ENCODE measurements at places on chromosomes 5 and 9.

DNA sequence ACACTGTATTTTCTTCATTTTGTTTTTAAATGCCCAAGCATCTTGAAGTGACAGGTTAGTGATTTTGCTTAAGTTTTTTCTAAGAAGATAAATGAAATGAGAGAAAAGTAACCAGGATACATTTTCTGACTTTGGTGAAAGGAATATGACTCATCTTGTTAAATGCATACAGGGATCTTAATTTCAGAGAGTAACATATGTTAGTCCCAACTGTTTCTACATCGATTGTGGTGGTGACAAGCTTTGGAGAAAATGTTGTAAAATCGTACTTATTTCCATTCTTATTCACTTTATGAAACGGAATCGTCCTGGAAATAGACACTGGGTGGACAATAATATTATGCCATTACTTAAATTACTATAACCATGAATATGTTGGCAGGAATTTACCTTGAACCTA, 107.5 kb downstream of the KCNN2 start:
- no peak for DNase-seq

GRCh38 chr5:82164977-82165713, 113.0 kb downstream of the RPS23 start:
- DNase-seq: no peak

GRCh38 chr5:137715456-137715855, 20.4 kb downstream of the KLHL3 start:
- DNase-seq: no peak

GRCh38 chr9:133987446-133987788, 4.7 kb downstream of the VAV2 start:
- DNase-seq: no peak

GRCh38 chr9:73371801-73372200, 220.1 kb downstream of the ANXA1 start:
- DNase-seq: no peak

DNA sequence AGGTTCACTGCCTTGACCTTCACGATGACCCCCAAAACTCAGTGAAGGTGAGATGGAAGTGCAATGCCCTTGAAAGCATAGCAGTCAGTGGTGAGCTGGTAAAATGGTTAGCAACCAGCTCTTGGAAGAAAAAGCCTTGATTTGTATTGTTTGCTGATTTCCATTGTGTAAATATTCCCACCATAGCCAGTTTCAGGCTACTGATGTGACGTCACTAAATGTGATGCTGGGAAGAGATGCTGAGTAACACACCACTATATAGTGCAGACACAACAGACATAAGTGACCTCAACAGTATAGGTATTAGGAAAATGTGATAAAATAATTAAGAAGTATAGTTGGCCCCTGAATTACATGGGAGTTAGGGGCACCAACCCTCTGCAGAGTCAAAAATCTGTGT, 31.1 kb downstream of the GZMK start:
- no peak for DNase-seq

DNA sequence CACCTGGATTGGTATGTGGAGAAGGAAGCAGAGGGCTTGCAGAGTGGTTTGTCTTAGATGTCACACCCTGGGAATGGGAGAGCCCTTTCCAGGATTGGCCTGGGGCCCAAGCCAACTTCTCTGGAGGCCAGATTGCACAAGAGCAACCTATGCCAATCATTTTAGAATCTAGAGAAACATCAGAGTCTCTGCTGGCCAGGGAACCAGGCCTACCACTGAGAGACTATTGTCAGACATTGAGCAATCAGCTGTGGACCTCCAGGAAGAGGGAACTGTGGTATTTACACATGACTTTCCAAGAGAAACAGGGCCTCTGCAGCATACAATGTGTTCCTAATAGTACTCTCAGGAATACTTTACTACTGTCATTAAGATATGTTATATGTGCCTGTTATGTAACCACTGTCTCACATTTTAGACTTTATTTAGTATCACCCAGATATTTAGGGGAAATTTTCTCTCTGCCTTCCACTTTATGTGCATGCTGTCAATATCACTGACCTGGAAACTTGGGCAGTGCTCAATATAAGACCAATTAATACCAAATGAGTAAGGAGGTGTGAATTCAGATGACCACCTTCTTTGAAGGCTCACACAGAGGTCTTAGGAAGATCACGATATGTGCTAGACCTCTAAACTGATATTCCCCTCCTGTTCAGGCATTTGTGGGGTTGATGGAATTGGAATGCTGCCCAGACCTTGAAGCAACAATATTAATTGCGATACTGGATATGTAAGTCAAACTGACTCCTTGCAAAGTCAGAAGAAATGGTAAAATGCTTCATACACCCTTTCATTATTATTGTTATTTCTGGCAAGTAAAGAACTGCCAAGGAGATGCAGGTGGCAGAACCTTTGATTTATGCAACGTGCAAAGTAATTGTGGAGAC, 20.5 kb upstream of the CCL28 start:
- no peak for DNase-seq

- no peak for DNase-seq
These were observed 10.7 kb downstream of the SMAD5 start for GRCh38 chr5:136143312-136143711.

DNA sequence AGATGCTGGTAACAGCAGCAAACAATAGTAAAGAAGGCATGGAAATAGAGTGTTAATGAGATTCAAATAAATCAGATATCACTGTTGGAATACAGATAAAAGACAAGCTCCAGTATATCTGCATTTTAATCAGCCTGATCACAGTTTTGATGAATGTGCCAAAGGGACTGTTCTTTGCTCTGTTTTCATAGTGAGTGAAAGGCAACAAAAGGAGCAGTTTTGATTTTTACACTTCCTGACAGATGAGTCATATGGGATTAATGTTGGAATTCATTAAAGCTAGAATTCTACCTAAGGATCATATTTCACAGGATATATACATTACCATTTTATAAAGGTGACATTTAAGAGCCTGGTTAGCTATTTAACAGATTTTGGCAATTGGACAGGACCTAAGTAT, 743.3 kb upstream of the PTPRD start:
- DNase-seq: no peak

GRCh38 chr5:171603591-171603990, 182.0 kb upstream of the SMIM23 start:
- no peak for DNase-seq

GRCh38 chr9:30913331-30913730, 1471.1 kb upstream of the ACO1 start:
- no peak for DNase-seq

DNA sequence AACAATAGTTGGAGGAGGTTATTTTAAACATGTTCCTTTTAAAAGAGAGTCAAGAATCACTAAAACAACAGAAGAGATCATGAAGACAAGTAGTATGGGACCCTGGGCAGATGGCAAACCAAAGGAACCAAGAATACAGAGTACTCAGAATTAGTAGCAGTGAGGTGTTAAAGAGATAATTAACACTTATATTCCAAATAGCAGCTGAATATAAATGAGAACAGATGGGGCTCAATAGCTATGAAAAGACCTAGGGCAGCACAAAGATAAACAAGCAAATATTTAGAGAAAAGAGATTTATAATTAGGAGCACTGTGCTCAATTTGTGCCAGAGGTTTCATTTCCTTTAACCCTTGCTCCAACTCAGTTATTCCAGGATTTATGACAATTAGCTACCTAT, 159.1 kb downstream of the FAM114A2 start:
- DNase-seq: no peak

DNA sequence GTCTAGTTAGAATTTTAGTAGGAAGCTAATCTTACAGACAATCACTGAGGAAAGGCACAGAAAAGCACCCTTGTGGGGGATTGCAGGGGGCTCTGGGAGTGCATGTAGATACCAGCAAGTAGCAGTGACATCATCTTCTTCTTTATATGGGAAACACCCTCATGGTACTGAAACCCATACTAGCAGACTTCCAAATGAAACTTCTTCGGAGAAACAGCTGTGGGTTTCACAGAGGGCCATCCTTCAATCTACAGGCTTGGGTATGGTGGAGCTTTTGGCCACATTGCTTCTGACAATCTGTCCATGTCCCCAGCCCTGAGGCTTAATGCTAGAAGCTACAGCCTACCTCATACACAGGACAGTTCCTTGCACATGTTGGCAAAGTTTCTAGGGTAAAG, 165.2 kb upstream of the NFIB start:
- DNase-seq: no peak

DNA sequence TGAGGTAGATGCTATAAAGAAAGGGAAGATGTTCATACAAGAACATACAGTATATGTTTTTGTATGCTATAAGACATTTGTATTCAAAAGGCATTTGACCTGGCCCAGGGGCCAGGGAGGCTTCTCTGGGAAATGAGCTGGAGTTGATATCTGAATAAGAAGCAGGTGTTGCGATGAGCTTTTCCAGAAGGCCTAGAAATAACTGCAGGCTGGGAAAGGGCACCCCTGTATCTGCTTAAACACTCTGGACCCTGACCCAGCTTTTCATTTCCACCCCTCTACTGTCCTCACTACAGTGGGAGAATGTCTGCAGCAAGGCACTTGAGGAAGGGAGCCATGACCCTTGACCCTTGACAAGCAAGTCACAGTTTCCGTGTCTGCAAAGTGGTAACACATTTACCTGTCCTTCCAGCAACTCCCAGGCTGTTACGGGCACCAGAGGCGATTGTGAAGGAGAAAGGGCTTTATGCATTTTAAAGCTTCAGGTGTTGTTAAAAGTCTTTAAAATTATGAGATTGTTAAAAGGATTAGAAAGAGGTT, 88.2 kb upstream of the PANK3 start:
- DNase-seq: no peak

- peak; percentile 71 for DNase-seq
These were observed 1.1 kb downstream of the FUT7 start for GRCh38 chr9:137030538-137031527.

- no peak for DNase-seq
These were observed 75.0 kb upstream of the FST start for GRCh38 chr5:53405396-53405795.

DNA sequence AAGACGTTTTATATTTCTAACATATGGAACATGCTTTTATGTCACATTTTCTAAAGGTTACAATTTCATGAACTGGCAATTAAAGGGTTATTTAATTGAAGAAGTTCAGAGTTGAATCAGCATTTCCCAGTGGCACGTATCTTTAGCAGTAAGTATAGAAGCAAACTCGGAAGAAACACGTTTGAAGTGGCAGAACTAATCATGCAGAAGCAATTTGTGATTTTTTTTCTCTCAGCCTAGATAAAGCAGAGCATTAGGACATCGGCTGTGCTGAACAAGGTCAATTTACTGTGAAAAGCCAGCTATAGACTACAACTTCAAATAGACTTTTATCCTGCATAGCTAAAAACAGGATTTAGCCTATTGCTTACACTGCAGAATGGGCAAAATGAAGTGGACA, 104.7 kb downstream of the ISL1 start:
- DNase-seq: no peak

DNA sequence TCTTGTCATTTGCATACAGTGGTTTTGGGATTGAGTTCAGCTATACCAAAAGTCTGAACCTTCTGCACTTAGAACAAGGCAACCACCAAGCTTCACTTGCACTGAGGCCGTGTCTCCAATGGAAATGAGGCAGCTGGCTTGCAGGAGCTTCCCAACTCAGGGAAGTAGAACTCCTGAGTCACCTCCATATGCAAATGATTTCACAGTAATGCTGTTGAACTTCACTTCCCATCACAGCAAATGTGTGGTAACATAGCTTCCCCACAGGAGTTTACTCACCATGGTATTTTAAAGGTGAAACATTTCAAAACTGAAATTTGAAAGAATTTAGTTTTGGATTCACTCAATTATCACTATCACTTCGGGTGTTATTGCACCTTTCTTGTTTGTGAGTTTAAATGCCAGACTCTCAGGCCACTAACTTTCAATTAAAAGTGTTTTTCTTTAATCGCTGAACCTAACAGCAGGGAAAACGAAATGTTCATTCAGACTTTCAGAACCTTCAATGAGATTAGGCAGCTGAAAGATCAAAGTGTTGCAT, 9.0 kb downstream of the CD274 start:
- DNase-seq: peak; percentile 9

DNA sequence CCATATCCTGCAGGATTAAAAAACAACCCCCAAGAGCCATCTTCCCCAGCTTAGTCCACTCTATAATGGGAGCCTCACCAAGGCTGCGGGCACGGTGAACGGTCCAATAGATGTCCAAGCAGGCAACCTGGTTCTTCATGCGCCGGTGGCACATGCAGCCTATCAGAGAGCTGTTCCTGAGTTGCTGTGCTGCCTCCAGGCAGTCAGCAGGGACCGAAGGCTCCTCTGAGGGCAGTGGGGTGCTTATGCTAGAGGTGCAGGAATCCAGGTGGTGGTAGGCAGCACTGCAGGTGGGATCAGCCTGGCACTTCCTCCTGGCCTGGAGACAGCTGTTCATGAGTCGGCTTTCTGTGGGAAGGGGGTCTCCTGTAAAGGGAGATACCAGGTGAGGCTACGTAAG, 10.2 kb downstream of the GFRA3 start:
- DNase-seq: no peak

GRCh38 chr5:149656576-149657182, 73.4 kb upstream of the PPARGC1B start:
- DNase-seq: no peak

- no peak for DNase-seq
These were observed 98.0 kb upstream of the TSLP start for GRCh38 chr5:110973510-110973909.

DNA sequence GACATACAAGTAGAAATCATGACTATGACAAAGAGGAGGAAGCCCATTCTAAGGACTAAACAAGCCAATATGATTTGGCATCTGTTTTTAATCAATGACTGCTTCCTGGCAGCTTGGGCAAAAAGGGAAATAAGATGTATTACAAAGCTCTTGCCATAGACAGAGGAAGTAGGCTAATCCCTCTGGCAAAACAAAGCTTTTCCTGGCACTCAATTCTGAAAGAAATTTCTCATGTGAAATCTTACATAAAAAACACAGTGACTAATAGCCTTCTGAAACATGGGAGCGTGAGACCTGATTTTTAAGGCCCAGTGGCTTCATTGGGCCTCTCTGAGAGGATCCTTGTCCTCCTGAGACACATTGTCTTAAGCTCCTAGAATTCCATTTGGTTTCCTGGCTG, 93.6 kb downstream of the COL23A1 start:
- no peak for DNase-seq

DNA sequence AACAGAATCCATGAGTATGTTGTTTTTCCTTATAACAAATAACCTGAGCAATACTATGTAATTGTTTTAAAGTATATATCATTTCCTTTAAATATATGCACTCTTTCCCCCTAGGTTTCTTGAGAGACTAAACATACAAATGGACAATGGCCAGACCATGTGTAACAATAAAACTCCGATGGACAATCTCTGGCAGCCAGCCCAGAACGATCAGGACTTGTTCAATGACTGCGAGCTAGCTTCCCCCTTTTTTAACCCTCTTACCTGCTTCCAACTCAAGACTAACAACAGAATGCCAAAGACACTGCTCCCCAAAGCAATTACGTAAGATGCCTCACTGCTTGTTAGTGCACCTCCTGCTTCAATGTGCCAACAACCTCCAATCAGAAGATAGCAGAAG, 94.9 kb downstream of the HTR4 start:
- DNase-seq: no peak

DNA sequence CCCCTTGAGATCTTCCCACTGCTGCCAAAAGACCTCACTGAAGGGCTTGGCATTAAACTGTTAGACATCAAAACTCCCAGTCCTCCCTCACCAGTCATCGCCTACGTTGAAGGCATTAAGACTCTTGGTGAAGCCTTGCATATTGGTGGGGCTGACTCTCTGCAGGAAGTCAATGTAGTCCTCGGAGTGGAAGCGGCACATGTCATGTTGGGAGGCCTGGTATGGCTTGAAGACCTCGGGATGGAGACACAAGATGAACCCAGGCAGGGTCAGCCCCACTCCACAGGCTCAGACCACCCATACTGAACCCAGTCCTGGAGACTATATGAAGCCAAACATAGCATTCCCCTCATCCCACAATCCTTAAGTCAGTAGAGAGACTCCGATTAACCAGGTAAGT, 1.9 kb downstream of the HDAC3 start:
- DNase-seq: no peak

Measured in stimulated activated naive CD4-positive, alpha-beta T cell treated with Interleukin-2 at 50 U/mL for 16 hours (primary cell).